Activated CD8-positive, alpha-beta memory T cell treated with anti-CD3 and anti-CD28 coated beads for 1 hour (primary cell): ENCODE measurements at places on chromosomes 5 and 9.

DNA sequence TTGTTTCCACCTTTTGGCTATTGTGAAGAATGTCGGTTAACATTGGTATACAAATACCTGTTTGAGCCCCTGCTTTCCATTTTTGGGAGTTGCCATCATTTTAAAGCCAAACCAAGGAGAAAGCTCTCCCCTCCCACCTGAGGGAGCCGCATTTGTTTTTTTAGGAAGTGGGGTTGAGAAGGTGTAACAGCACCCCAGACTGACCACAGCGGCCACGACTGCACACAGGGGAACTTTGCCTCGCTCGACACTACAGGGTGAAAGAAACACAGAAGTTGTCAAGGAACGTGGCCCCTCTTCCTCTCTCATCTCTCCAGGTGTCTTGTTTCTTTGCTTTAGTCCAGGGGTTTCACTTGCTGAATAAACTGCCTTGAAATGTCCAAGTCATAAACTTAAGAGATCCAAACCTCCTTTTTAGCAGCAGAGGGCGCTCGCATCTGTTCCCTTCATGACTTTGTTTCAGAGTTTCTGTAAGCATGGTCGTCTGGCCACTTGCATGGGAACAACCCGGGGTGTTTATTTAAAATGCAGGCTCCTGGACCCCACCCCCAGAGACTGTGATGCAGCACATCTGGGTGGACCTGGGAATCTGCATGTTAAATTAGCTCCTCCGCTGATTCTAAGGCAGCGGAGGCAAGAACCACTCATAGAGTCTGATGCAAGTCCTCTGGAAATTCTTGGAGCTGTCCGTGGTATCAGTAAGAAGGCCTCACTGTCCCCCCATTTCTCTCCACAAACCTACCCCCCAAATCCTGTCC is 2.1 kb upstream of the TTLL11 start:
- DNase-seq = no peak

DNA sequence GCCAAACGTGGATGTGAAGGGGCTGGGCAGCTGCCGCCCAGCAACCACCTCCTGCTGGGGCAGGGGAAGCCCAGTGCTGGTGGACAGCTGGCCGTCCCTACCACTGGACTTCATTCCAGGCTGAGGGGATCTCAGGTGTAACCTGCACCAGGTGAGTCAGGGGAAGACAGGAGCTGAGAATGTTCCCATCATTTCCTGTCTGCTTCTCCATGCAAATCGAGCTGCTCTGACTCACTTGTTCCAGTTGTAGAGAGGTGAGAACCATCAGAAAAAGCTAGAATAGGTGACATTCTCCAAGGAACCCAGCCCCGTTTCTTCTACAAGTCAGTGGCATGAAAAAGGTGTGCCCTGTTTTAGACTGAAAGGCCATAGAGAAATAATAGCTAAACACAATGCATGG is 21.8 kb upstream of the BARX1 start:
- DNase-seq = no peak

DNA sequence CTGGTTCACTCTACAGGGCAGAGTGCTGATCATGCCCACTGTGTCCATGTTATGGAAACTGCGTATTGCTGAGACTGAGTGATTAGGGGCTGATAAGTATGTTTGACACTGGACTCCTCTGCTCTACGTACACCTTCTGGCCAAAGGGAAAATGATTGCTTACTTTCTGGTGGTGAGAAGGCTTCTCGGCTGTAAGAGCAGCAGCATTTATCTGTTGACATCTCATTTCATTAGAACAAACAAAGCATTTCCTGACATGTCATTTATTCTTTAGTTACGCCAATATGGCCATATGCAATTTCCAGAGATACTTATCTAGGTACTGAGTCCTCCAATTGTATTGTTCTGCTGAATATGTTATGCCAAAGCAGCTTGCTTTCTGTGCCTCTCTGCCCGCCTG is 5.6 kb downstream of the FAXDC2 start:
- no peak for DNase-seq

GRCh38 chr9:110936237-110936636 is 102.0 kb downstream of the LPAR1 start:
- DNase-seq = no peak

GRCh38 chr5:38453506-38453905 is 102.9 kb downstream of the LIFR start:
- no peak for DNase-seq

- no peak for DNase-seq
Measured at GRCh38 chr9:20838218-20838617, 154.2 kb downstream of the FOCAD start.

GRCh38 chr5:175092691-175093090 is 351.3 kb downstream of the DRD1 start:
- no peak for DNase-seq

DNA sequence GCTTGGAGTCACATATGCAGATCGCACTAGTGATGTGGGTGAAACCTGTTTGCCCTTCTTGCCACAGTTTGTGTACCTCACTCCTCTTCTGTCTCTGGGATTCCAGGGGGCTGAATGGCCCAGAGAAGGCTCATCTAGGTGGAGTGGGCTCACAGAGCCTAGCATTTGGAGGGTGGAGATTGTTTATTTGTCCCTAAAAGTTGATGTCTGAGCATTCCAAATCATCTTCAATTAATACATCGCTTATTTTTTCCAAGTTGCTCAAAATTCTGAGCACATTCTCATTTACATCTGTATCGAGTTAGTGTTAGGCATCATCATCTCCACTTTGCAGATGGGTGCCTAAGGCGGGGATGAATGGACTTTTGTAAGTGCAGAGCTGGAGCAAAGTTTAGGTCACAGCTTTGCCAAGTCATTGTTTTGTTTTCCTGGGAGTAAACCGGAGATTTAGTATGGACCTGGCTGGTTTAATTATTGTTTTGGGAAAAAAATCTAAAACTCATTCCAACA is 2.0 kb downstream of the ABL1 start:
- DNase-seq = no peak
